ENCODE measurements at places on chromosomes 7 and 10.

DNA sequence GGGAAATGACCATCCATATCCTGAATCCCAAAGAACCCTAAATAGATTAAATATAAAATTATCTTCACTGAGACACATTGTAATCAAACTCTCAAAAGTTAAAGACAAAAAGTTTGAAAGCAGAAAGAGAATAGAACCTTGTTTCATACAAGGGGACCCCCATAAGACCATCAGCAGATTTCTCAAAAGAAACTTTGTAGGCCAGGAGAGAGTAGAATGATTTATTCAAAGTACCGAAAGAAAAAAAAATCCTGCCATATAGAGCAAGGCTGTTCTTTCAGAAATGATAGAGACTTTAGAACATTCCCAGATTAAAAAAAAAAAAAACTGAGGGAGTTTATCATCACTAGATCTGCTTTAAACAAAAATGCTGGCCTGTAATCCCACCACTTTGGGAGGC, 34.8 kb upstream of the KLF14 start:
- DNase-seq: no peak

DNA sequence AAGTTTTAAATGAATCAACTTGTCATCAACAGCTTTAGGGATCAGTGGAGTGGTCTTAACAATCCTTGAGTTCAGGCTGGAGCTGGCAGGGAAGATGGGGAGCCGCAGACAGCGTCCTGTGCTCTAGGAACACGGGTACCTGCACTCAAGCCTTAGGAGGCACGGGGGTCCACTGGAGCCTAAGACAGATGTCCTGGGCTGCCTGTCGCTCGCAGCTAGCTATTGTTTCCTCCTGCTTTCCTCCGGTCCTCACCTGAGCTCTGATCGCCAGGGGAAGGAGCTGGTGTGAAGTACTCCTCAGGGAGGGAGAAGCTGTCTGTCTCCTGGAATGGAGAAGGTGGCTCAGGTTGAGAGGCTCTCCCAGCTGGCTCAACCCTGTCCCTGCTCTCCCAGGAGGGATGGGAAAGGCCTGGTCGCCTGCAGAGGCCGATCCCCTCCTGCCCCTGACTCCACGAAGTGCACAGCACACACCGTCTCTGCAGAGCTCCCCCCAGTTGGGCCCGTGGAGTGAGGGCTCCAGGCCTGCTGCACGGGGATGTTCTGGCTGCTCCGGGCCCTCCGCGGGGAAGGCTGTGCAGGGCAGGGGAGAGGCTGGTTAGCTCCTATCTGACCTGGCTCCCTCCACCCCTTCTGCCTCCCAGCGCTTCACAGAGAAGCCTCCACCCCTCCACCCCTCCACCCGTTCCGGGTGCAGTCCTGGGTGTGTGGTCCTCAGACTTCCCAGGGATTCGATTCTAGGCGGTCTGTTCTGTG, 14.5 kb upstream of the PYROXD2 start:
- no peak for DNase-seq

GRCh38 chr7:64640504-64640903, 25.4 kb upstream of the ZNF107 start:
- DNase-seq: no peak

GRCh38 chr10:90856964-90857634, 740 bp downstream of the HTR7 start:
- DNase-seq: no peak

GRCh38 chr7:42534441-42534840, 297.4 kb upstream of the GLI3 start:
- DNase-seq: no peak

DNA sequence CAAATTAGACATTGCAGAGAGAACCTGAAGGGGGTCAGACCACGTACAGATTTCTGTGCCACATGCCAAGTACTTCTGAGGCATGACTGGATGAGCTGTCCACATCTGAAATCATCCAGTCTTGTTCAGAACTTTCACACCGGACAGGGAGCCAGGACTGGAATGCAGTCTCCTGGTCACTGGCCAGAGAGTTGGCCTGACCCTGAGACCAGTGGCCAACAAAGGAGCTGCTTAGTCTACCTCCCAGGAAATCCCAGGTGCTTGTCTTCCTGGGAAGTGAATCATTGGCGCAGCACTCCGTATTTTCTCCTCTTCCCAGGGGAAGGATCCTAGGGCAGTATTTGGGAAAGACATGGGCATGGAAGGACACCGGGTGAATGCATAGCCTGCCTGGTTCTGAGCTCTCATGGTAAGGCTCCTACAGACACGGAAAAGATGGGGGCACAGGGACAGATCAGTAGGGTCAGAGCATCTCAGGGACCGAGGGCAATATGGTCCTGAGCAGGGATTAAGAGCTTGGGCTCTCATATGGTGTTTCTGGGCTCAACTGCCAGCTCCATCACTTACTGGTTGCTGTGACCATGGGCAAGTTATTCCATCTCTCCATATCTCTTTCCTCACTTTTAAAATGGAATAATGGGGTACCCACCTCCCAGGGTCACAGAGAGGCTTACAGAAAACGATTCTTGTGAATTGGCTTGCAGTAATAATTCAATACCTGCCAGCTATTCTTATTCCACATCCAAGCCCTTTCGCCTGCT, 1.3 kb upstream of the SCD start:
- no peak for DNase-seq

- no peak for DNase-seq
Observed at GRCh38 chr7:130896051-130896881, 162.3 kb upstream of the KLF14 start.

GRCh38 chr7:946256-946996, 8.1 kb downstream of the ADAP1 start:
- no peak for DNase-seq

DNA sequence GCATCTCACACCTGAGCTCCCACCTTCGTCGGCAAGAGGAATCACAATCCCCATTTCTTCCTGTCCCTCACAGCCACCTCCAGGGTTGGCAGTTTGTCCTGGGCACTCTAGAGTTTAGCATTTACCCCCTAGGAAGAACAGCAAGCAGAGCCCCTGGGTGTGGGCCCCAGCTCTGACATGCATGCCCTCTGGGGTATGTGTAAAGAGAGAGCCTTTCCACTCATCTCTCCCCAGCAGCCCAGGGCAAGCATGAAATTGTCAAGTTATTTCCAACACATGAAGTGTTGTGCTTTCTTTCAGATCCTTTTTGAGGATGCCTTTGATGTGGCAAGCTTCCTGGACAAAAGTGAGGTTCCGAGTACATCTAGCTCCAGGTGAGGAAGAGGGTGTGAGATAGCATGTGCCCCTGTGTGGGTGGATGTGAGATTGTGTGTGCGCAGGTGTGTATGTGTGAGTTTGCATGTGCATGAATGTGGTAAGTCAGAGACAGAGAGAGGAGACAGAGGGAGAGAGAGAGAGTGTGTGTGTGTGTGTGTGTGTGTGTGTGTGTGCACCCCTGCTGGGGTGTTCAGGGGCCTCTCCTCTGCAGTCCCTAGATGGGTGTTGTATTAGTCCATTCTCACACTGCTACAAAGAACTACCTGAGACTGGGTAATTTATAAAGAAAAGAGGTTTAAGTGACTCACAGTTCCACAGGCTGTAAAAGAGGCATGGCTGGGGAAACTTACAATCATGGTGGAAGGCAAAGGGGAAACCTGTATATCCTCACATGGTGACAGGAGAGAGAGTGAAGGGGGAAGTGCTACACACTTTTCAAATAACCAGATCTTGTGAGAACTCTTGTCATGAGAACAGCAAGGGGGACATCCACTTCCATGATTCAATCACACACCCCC, 18.1 kb downstream of the STRA8 start:
- no peak for DNase-seq

DNA sequence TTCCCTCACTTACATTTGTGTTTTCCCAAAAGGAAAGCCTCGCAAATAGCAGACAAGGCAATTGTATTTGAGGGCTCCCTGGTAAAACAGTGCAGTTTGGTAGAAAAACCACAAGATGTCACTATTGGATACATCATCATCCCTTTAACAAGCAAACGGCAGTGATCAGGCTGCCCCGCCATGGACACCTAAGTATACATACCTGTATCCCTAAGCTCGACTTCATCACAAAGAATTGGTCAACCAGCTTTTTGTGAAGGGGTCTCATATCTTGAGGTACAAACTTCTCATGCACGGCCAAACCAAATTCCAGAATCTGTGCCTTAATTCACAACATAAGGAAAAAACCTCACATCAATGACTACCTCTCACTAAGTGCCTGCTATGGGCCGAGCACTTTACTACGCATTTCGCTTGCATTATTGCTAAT, 179.5 kb upstream of the IMMP2L start:
- DNase-seq: no peak

- DNase-seq: no peak
Observed at GRCh38 chr10:76432016-76433012, 1000.9 kb downstream of the LRMDA start.

DNA sequence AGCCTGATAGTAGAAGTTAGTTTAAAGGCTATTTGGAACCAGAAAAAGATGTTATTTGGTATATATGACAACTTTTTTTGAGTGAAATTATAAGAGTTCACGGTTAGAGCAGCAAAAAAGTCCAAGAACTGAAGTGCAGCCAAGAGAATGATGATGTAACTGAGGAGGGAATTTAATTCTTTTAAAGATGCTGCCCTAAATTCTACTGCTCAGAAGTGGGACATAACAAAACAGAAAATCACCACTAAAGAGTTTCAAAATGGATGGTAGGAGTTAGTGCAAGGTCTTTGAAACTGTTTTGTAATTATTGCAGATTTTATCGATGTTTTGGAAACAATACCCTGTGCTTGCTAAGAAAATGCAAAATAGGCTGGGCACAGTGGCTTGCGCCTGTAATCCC, 6.5 kb downstream of the SAMD8 start:
- no peak for DNase-seq

DNA sequence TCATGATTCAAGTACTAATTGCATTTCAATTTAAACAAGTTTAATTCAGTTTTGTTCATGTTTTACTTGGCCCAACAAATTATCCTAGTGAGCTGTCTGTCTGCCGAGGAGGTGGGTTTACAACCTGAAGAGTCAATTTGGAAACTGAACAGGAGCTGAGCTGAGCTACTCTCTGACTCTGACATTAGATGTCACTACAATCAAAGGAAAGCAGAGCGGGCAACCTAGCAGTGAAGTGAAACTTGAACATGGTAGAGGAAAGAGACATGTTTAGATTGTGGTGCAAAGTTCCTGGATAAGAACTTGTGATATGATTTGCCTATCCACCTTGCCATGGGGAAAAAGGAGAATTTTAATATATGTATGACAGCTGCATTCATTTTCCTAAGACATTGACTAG, 9.6 kb upstream of the AGR3 start:
- DNase-seq: no peak

DNA sequence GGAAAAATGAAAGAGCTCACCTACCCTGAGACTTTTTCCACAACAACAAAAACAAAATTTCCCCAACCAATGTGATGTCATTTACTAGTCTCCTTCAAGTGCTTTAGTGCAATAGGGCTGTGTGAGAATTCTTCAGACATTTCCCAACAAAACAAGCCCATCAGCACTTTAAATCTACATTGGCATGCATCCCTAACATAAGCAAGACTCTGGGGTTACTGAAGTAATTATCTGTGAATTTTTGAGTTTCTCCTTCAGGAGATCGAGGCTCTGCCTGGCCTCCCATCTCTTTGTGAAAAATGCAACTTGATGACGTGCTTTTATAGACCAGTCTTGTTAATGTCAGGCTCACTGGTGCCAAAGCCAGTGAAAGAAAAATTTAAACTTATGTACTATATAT, 255.6 kb downstream of the GFRA1 start:
- DNase-seq: no peak

- no peak for DNase-seq
Observed at GRCh38 chr7:30713392-30713791, 31.1 kb upstream of the CRHR2 start.

GRCh38 chr10:1324903-1325302, 268.7 kb downstream of the WDR37 start:
- no peak for DNase-seq

DNA sequence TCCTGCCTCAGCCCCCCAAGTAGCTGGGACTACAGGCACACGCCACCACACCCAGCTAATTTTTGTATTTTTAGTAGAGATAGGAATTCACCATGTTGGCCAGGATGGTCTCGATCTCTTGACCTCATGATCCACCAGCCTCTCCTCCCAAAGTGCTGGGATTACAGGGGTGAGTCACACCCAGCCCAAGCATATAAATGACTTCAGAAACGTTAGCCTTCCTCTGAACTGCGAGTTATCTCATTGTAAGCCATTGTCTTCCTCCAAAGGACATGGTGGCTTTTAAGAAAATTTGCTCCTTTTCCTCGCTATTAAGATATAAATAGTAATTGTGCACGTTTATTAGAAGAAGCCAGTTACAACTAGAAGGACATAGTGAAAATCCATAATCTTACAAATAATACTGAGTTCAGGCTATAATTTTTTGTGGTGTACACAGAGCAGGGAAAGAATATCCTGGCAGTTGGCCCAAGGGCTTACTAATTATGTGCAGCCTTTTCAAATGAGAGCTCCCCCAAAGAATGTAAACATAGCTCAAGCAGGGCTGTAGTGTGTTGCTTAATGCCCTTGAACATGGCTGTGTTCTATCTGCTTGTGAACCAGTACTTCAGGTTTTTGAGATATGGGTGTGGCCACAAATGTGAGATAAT, 495.8 kb downstream of the PARD3 start:
- DNase-seq: no peak

DNA sequence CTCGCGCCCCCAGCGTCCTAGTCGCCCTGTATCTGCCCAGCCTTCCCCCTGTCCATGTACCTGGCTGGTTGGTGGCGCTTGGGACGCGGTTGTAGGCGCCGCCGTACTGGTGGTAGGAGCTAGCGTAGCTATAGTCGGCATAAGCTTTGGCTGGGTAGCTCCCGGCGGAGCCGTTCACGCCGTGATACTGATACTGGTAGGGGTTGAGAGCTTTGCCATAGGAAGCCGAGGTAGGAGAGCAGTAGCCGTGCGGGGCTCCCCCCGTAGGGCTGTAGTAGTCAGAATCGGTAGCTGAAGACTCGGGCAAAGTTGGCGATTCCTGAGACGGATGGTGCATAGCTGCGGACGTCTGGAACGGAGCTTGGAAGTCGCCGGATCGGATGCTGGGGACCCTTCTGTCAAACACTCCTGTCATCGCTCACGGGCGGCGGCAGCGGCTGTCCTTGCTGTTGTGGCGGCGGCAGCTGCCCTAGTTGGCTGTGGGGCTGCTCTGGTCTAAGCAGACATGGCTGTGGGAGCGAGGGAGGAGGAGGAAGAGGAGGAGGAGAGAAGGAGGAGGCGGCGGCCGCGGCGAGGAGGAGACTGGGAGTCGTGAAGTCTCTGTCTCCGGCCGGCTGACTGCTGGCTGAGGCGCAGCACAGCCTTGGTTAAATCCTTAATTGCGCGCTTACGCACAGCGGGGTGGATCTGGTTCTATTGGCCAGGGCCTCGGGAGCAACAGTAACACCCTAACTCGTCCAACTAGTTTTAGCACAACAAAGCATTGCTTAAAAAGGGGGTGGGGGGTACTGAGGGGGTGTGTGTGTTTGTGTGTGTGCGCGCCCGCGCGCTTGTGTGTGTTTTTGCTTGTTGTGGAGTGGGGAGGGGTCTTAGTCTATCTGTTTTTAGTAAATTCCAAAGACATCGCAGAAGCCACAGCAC, at the start of gene DLX5:
Gene DLX5, minus strand, starts transcription at position 623 of the 921 bp plus-strand sequence. Its CDS starts 208 bp downstream, at position 415.
- DNase-seq: no peak

GRCh38 chr10:116769368-116769767, 27.0 kb upstream of the HSPA12A start:
- no peak for DNase-seq
